ENCODE measurements at places on chromosomes 5 and 9.

DNA sequence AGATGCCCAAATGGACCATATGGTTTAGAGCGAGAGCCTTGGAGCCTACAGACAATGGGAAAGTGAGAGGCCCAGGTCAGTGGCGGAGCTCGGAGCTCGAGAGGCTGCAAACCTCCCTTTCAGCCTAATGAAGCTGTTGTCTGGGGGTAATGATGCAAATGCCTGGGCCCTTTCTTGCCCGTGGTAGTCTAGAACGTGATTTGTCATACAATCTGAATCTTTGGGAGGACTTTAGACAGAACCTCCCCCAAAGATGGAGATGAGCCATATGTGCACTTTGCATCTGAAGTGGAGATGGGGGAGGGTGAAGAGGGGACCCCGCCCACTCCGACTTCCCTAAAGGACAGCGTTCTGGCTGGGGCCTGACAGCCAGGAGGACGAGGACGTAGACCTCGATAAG, 10.3 kb upstream of the NEUROG1 start:
- DNase-seq, result no peak

GRCh38 chr5:139407517-139407916, 3.6 kb upstream of the SPATA24 start:
- no peak for DNase-seq

DNA sequence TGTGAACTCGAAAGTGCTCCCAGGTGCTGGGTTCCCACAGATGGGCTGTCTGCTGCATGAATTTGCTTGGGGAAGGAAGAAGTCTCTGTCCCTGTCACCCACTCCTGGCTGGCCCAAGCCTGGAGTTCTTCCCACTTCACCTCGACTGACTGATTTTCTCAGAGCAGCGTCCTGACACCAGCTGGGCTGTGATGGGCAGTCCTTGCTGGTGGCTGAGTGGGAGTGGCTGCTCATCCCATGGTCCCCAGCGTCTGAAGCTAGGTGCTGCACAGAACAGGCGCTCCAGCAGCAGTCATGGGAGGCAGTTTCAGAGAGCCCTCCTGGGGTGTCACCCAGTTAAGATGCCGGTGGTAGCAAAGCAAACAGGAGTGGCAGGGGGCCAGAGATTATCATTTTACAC, 10.1 kb upstream of the NEURL1B start:
- DNase-seq, result no peak

GRCh38 chr5:139817362-139817761, 21.8 kb downstream of the PSD2 start:
- DNase-seq, result no peak

GRCh38 chr5:153463806-153464205, 26.7 kb upstream of the GRIA1 start:
- no peak for DNase-seq

- no peak for DNase-seq
Observed at GRCh38 chr5:19930451-19930850, 57.5 kb downstream of the CDH18 start.

GRCh38 chr9:758146-758545, 83.4 kb upstream of the DMRT1 start:
- no peak for DNase-seq

GRCh38 chr5:74993743-74994142, 58.6 kb downstream of the GCNT4 start:
- DNase-seq, result no peak

GRCh38 chr5:13957032-13957645, 12.7 kb upstream of the DNAH5 start:
- DNase-seq, result no peak

GRCh38 chr5:75510417-75510835, 1.0 kb downstream of the CERT1 start:
- no peak for DNase-seq

GRCh38 chr5:107040907-107041306, 629.8 kb downstream of the EFNA5 start:
- no peak for DNase-seq

GRCh38 chr5:179130101-179130681, 70.0 kb downstream of the ZNF354C start:
- no peak for DNase-seq

- no peak for DNase-seq
Observed at GRCh38 chr9:106930477-106930876, 67.5 kb downstream of the ZNF462 start.
